HCT116 (cell line): ENCODE measurements at places on chromosomes 7 and 10.

- no peaks in the 10 kb centered on the region for H3K27me3 ChIP-seq
- H3K4me3 ChIP-seq, result no peak overlapping the region
- no peaks in the 10 kb centered on the region for H3K4me1 ChIP-seq
- H3K36me3 ChIP-seq, result no peaks in the 10 kb centered on the region
- DNase-seq, result no peak
- H3K27ac ChIP-seq, result no peak overlapping the region
Measured at GRCh38 chr7:37150856-37151255, 297.8 kb downstream of the ELMO1 start.

- no peak for DNase-seq
- H3K4me1 ChIP-seq, result peaks cover 22% of the 10 kb centered on the region
- no peaks in the 10 kb centered on the region for H3K27me3 ChIP-seq
- H3K36me3 ChIP-seq, result no peaks in the 10 kb centered on the region
- H3K4me3 ChIP-seq, result no peak overlapping the region
Measured at GRCh38 chr7:151761231-151761630, 115.7 kb downstream of the PRKAG2 start.

GRCh38 chr10:97428572-97428981 is 2.6 kb downstream of the PGAM1 start:
- peaks cover 24% of the 10 kb centered on the region for H3K4me1 ChIP-seq
- H3K36me3 ChIP-seq, result peaks cover 45% of the 10 kb centered on the region
- no peak for DNase-seq

- no peak overlapping the region for H3K4me3 ChIP-seq
- H3K27ac ChIP-seq, result no peak overlapping the region
- no peaks in the 10 kb centered on the region for H3K27me3 ChIP-seq
- H3K4me1 ChIP-seq, result peaks cover 52% of the 10 kb centered on the region
Measured at GRCh38 chr10:103448746-103449145, 3.4 kb downstream of the CALHM2 start.

DNA sequence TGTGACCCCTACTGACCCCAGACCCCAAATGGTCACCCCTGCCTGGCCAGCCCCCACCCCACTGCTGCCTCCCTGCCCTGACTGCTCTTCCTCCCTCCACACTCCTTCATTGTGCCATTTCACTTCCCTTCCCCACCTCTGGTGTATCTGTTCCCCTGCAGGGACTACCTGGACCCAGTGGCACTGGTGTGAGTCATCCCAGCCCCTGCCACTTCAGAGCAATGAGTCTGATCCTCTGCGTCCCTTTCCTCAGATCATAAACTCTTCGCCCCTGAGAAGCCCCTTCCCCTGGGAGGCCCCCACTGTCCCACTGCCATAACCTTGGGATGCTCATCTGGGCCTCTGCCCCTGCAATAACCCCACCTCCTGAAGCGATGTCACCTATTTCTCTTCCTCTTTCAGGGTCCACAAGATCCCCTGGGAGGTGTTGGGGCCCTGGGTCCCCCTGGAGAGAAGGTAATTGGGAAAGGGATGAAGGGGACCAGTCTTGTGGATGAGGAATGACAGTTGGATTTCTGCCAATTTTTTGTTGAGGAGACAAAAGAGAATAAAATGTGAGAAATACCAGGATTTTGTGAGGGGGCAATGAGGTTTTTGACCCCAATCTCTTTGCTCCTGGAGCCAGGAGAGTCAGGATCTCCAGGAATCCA is 19.1 kb upstream of the VOPP1 start:
- no peak overlapping the region for H3K27ac ChIP-seq
- H3K4me1 ChIP-seq, result peaks cover 14% of the 10 kb centered on the region
- no peaks in the 10 kb centered on the region for H3K36me3 ChIP-seq
- H3K27me3 ChIP-seq, result no peaks in the 10 kb centered on the region
- DNase-seq, result no peak

DNA sequence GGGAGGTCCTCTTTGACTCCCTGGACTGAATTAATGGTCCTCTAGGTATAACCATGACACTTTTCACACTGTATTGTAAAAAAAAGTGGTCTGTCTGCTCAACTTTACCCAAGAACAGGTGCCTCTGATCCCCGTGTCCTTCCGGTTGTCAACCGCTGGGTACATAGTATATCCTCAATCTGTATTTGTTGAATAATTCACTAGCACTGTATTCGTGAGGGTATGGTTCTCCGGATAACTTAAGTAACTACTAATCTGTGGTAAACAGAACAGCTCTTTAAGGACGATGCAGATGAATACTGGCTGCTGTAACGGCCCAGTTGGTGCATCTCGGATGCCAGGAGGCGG is 472 bp upstream of the ADAM22 start:
- no peak for DNase-seq
- H3K4me1 ChIP-seq, result peaks cover 3% of the 10 kb centered on the region; the same call in 1 of the 2 replicates
- peak overlapping the region; percentile 81 for H3K4me3 ChIP-seq
- H3K27me3 ChIP-seq, result no peaks in the 10 kb centered on the region
- H3K36me3 ChIP-seq, result no peaks in the 10 kb centered on the region

- no peak within 1 kb of the TSS for H3K4me3 ChIP-seq
- peaks cover 48% of the 10 kb centered on the region for H3K27me3 ChIP-seq
- no peak for DNase-seq
- no peak within 1 kb of the TSS for H3K27ac ChIP-seq
- no peaks in the 10 kb centered on the region for H3K36me3 ChIP-seq
- no peaks in the 10 kb centered on the region for H3K4me1 ChIP-seq
Measured at GRCh38 chr10:5364890-5365338, at the start of gene UCN3. TSS of gene UCN3 (plus strand) at chr10:5364966. CDS start at chr10:5373721, 8,755 bp downstream.

- H3K36me3 ChIP-seq, result no peaks in the 10 kb centered on the region
- H3K4me1 ChIP-seq, result no peaks in the 10 kb centered on the region
- H3K27ac ChIP-seq, result no peak overlapping the region
- H3K4me3 ChIP-seq, result no peak overlapping the region
Measured at GRCh38 chr7:57305192-57305748, 144.7 kb upstream of the ZNF716 start.

GRCh38 chr7:63067897-63068585 is 930.6 kb upstream of the ZNF722 start:
- no peak for DNase-seq
- H3K27ac ChIP-seq, result no peak overlapping the region
- H3K4me1 ChIP-seq, result no peaks in the 10 kb centered on the region
- H3K4me3 ChIP-seq, result no peak overlapping the region

DNA sequence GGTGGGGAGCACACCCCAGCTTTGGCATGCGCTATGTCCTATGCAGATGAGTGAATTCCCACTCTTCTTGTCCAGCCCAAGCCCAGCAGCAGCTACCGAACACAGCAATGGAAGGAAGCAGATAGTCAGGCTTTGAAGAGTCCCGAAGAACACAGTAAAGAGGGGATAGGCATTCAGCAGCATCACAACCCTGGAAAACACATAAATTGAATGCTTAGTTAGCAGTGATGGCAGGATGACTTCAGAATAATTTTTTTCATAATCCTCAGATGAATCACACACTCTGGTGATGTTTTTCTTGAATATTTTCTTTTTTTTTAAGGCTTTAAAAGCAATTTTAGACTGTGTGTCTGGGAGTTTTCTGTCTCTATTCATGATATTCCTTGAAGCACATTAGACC is 95.8 kb downstream of the CFAP58 start:
- H3K4me3 ChIP-seq, result no peak overlapping the region
- H3K27me3 ChIP-seq, result peaks cover 84% of the 10 kb centered on the region
- DNase-seq, result no peak
- H3K36me3 ChIP-seq, result no peaks in the 10 kb centered on the region

DNA sequence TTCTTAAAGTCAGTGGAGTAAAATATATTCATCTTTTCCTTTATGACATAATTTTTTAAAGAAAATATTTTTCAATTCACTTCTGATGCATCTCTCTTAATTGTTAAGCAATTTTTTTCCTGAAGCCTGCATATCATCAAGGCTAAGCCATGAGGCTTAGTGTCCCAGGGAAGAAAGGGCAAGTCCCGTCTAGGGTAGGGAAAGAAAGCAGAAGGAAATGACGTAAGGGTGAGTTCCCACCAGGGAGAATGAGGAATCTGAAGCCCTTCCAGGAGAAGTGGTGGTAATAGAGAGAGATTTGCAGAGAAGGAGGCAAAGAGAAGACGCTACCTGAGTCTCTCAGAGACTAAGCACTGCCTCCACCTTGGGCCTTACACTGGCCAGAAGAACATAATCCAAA is 96.8 kb upstream of the NFE2L3 start:
- no peaks in the 10 kb centered on the region for H3K36me3 ChIP-seq
- H3K27ac ChIP-seq, result no peak overlapping the region
- no peaks in the 10 kb centered on the region for H3K27me3 ChIP-seq
- DNase-seq, result no peak
- H3K4me3 ChIP-seq, result no peak overlapping the region

DNA sequence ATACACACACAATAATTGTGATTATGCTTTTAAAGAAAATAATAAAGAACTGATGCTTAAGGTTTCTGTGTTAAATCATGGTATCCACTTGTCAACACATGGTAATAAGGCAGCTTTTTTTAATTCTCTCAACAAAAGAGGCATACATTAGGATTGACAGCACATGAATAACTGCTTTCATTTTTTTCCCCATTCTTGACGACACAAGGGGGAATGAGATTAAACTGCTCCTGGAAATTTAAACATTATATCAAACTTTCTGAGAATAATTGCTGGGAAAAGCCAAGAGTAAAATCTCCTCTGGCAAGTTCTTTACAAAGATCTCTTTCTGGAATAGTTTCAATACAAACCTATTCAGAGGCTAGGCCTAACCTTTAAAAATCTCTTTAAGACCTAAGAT is 99.0 kb upstream of the GPR22 start:
- no peaks in the 10 kb centered on the region for H3K4me1 ChIP-seq
- H3K27me3 ChIP-seq, result no peaks in the 10 kb centered on the region
- H3K27ac ChIP-seq, result no peak overlapping the region

DNA sequence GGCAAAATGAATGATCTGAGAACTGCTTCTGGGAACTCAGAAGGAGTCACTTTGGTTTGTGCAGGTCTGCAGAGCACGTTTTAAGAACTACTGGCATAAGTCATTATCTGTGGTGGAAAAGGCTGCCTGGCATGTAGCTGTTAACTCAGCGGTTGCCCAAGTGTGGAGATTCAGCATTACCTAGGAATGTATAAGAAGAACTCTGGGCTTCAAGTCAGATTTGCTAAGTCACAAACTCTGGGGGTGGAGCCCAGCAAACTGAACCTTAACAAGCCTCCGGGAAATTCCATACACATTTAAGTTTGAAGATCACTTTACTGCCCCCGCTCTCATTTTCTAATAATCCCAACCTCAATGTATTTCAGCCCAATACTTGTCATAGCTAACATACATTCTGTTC is 31.1 kb downstream of the PLXDC2 start:
- no peaks in the 10 kb centered on the region for H3K27me3 ChIP-seq
- no peaks in the 10 kb centered on the region for H3K36me3 ChIP-seq
- no peaks in the 10 kb centered on the region; the same call in 1 of the 2 replicates for H3K4me1 ChIP-seq
- DNase-seq, result no peak
- H3K4me3 ChIP-seq, result no peak overlapping the region

GRCh38 chr7:136150311-136150710 is 173.2 kb upstream of the MTPN start:
- no peak overlapping the region for H3K4me3 ChIP-seq
- no peak overlapping the region for H3K27ac ChIP-seq
- no peak for DNase-seq

- no peaks in the 10 kb centered on the region for H3K27me3 ChIP-seq
- peaks cover 65% of the 10 kb centered on the region for H3K36me3 ChIP-seq
- H3K4me1 ChIP-seq, result no peaks in the 10 kb centered on the region
- H3K4me3 ChIP-seq, result no peak overlapping the region
Measured at GRCh38 chr10:813286-813685, 118.2 kb downstream of the LARP4B start.

GRCh38 chr7:158452331-158452730 is 135.3 kb downstream of the PTPRN2 start:
- H3K4me3 ChIP-seq, result no peak overlapping the region
- no peaks in the 10 kb centered on the region for H3K36me3 ChIP-seq
- H3K27ac ChIP-seq, result no peak overlapping the region
- DNase-seq, result no peak
- H3K4me1 ChIP-seq, result no peaks in the 10 kb centered on the region

DNA sequence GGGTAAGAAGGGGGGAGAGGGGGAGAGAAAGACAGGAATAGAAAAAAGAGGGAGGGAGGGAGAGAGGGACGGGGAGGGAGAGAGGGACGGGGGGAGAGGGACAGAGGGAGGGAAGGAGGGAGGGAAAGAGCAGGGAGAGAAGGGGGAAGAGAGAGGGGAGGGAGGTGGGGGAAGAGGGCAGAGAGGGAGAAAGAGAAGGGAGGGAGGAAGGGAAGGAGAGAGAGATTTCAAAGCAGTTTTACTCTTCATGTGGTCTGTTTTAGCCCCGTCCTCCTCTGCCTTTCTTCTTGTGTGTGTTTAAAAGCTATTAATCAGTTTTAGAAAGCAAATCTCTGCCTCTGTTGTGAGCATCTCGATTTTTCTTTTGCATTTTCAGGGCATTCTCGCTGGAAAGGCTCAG is 237.0 kb downstream of the WDR37 start:
- H3K27ac ChIP-seq, result no peak overlapping the region
- H3K4me1 ChIP-seq, result no peaks in the 10 kb centered on the region
- no peak overlapping the region for H3K4me3 ChIP-seq
- H3K36me3 ChIP-seq, result no peaks in the 10 kb centered on the region
- no peak for DNase-seq

GRCh38 chr7:149822353-149822943 is 15.7 kb upstream of the ZNF862 start:
- H3K36me3 ChIP-seq, result no peaks in the 10 kb centered on the region
- no peaks in the 10 kb centered on the region for H3K4me1 ChIP-seq
- no peak overlapping the region for H3K27ac ChIP-seq
- no peaks in the 10 kb centered on the region for H3K27me3 ChIP-seq

- H3K4me1 ChIP-seq, result no peaks in the 10 kb centered on the region
- no peak for DNase-seq
- no peaks in the 10 kb centered on the region for H3K27me3 ChIP-seq
- no peak overlapping the region; the same call in 1 of the 2 replicates for H3K27ac ChIP-seq
- H3K4me3 ChIP-seq, result no peak overlapping the region
- H3K36me3 ChIP-seq, result no peaks in the 10 kb centered on the region
Measured at GRCh38 chr10:124603376-124604213, 140.6 kb downstream of the FAM53B start.

- H3K36me3 ChIP-seq, result no peaks in the 10 kb centered on the region
- DNase-seq, result no peak
- no peaks in the 10 kb centered on the region for H3K4me1 ChIP-seq
- H3K4me3 ChIP-seq, result no peak overlapping the region
Measured at GRCh38 chr7:142792593-142792992, 21.8 kb downstream of the PRSS2 start.

DNA sequence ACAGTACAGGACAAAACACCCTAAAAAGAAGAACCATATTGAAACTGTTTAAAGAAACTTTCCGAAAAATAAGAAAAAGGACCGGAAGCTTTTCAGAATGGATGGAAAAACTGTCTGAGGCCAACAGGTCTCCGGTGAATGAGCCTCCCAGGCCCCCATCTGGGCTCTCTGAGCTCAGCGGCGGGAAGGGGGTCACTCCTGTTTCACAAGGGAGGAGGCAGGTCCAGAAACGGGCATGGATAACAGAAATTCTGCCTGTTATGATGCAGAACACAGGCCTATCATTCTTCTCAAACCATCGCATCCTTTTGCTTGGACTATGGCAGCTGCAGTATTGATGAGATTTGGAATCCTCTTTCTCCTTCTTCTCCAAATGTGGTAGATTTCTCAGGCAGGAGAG is 58.9 kb upstream of the SHH start:
- H3K4me3 ChIP-seq, result no peak overlapping the region
- no peaks in the 10 kb centered on the region for H3K27me3 ChIP-seq
- no peaks in the 10 kb centered on the region for H3K36me3 ChIP-seq
- H3K27ac ChIP-seq, result no peak overlapping the region
- H3K4me1 ChIP-seq, result no peaks in the 10 kb centered on the region

- H3K4me1 ChIP-seq, result no peaks in the 10 kb centered on the region
- H3K36me3 ChIP-seq, result no peaks in the 10 kb centered on the region
- no peaks in the 10 kb centered on the region for H3K27me3 ChIP-seq
- H3K4me3 ChIP-seq, result no peak overlapping the region
- H3K27ac ChIP-seq, result no peak overlapping the region
Measured at GRCh38 chr7:99742737-99743394, 7.9 kb upstream of the CYP3A7 start.

GRCh38 chr7:105638334-105638733 is 57.0 kb upstream of the EFCAB10 start:
- no peak overlapping the region for H3K4me3 ChIP-seq
- no peak overlapping the region for H3K27ac ChIP-seq
- H3K4me1 ChIP-seq, result no peaks in the 10 kb centered on the region
- no peak for DNase-seq
- H3K36me3 ChIP-seq, result no peaks in the 10 kb centered on the region
